ENCODE measurements at places on chromosomes 1 and 21.

DNA sequence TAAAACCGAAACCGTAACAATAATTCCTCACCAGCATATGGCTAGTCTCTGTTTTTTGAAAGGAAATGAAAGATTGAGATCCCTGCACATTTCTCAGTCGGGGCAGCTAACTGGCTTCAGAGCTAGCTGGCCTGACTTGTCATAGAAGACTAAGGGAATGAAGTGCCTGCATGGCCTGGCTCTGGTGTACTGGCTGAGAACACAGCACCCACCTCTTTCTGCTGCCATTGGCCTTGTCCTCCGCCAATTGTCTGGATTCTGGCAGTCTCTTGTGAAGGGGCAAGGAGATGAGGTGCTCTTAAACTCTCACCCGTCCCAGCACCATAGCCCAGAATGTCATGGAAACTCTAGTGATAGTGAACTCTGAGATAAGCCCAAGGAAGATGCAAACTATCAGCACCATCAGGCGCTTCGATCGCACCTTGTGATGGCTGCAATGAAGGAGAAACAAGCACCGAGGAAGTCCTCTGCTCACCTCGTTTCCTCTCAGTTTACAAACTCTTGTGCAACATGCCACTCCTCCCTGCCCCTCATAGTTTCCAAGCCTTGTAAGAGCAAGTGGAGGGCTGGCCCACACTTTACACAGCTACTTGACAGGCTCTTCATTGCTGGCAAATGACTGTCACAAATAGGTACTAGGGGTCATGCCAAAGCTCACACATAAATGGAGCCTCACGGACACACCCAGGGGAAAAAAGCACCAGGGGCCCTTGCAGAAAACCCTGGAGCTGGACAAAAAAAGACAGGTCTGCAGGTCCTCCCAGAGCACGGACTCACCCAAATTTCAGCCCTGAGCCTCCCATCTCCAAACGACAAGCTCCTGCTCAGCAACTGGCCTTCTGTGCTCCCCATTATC, 16.4 kb downstream of the INPP5B start:
- no peak for DNase-seq

DNA sequence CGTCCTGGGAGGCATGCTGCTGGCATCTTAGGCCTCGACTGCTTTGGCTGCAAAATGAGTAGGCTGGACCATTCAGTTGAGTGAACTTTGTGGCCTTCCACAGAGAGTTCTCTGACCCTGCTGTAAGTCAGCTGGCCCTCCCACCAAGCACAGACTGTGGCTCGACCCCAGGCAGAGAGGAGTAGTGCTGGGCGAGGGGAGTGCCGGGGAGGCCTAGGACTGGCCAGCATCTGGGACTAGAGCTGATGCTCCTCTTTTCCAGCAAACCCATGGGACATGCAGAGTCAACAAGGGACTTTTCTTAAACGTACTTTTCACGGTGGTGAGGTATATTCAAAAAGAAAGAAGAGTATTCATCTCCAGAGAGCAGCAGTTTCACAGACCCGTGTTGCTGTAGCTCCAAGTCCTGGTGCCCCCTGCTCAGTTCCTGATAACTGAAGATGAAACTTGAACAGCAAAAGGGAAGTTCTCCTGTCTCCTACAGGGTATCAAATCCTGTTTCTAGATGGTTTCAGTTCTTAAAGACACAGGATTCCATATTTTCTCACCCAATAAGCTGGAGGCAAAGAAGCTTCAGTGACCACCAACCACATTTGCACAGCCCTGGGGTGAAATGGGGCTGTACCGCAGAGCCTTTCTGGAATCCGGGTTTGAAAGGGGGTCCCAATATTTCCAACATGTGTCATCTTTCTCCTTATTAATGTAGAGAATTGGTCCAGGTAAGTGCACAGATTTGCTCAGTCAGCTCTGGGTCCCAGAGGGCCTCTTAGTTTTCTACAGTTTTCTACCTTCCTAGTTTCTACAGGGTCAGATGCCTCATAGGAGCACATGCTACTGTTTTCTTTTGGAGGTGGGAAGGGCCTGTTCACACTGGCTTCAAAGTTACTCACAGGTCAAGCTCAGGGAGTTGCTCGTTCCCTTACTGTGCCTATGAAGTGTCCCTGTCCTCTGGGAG, 20.9 kb downstream of the BATF3 start:
- DNase-seq: no peak

DNA sequence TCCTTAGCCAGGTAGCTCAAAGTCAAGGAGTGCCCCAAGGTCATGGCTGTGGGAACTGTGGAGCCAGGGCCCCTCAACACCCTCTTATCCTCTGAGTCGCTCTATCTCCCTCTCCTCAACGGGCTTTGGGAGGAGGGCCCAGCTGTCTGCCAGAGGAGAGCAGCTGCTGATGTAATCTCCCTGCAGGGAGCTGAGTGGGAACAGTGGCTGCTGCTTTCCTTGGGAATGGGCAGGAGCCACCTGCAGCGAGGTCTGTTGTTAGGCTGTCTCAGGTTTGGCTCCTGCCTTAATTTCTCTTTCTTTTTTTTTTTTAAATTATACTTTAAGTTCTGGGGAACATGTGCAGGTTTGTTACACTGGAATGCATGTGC, 58.8 kb upstream of the MAP1LC3C start:
- DNase-seq: no peak

DNA sequence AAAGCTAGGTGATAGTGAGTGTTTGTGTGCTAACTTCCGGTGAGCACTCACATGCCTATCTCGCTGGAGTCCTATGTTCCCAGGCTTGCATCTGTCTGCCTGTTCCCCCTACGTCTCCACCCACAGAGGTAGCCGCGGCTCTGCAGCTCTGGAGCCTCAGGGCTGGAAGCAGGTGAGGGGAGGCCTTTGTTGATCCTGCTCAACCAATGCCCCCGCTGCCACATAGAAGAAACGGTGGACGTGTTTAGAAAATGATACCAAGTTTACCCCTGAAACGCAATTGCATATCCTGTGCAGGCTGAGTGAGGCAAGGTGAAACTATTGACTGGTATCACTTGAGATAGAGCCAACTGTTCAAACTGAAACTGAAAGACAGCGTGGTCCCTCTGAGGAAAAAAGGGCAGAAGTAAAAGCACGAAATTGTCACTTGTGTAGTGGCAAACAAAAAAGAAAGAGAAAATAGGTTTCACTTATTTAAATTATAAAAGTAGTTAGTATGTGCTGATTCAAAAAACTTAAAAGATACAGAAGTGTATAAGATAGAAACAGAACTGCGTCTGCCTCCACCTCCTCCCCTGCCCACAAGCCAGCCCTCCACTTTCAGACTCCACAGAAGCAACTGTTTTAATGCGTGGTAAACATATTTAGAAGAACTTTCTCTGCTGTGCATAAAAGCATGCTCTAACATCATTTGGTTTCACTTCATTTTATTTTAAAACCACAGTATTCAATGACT, 38.6 kb upstream of the ETS2 start:
- DNase-seq: no peak

- DNase-seq: no peak
These were observed 95.1 kb downstream of the SIPA1L2 start for GRCh38 chr1:232534552-232535517.
